Activated CD4-positive, alpha-beta T cell treated with anti-CD3 and anti-CD28 coated beads, Interleukin-2, amount 50 U/mL, for 16 hours (primary cell): ENCODE measurements at places on chromosomes 1 and 21.

GRCh38 chr1:100799954-100800612 is 80.5 kb downstream of the VCAM1 start:
- DNase-seq = no peak

DNA sequence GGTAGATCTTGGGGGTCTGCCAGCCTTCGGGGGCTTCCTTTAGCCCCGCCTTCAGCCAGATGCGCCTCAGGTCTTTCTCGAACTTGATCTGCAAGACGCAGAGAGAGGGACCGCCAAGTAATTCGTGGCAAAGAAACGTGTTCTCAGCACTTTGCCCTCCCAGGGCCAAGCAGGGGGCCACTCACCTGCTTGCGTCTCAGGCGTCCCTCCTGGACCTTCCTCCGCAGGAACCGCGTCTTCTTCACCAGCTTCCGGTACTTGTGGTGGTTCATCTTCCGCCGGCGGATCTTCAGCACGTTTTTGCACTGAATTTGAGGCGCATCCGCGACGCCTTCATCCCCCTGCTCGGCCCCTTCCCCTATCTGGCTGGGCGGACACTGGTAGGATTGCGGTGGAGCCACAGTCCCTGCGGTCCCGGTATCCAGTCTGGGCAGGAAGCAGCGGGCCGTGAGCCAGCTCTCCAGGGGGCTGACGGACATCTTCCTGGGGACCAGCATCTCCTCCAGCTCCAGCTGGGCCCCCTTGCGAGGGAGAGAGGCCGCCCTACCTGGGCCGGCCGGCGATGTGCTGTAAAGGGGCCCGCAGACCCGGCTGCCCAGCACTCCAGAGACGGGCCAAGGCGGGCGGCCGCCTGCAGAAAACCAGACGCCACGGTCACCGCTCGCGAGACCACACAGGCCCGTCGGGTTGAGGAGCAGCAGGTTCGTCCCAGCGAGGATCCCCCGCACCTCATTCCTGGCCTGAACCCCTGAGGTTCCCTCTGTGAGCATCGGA is 1.0 kb downstream of the AURKAIP1 start:
- DNase-seq = no peak

DNA sequence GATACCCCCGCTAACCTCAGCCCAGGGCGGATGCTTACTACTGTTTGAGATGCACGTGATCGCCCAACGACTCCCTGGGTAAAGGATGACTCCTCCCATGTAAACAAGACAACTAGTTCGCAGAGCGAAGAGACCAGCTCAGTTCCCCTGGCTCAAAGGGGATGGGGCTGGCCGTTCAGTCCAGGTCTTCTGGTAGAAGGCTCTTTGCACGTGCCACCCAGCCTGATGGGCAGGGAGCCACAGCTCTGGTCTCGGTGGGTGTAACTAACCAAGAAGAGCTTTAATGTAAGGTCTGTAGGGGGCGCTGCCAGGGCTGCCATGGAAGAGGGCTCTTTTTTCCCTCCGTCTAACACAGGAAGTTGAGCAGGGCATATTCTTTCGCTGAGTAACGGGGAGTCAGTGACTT is 49.4 kb upstream of the PARP1 start:
- peak; percentile 56 for DNase-seq

DNA sequence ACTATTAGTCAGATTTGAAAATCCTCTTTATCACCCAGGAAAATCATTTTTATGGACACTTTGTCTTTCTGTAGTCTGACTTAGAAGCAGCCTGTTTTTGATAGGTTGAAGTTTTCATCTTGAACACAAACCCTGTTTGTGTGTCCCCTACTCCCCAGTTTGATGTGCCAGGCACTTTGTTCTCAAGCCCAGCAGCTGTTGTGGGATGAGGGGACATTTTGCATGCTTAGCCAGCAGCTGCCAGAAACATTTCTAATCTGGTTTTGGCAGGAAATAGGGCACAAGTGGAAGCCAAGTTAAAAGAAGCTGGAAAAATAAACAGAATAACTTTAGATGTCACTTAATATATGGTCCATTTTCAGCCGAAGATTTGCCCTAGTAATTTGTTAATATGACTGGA is 29.9 kb downstream of the ACTN2 start:
- DNase-seq = no peak

- no peak for DNase-seq
These were observed 101.1 kb downstream of the ZP4 start for GRCh38 chr1:237789619-237790018.

DNA sequence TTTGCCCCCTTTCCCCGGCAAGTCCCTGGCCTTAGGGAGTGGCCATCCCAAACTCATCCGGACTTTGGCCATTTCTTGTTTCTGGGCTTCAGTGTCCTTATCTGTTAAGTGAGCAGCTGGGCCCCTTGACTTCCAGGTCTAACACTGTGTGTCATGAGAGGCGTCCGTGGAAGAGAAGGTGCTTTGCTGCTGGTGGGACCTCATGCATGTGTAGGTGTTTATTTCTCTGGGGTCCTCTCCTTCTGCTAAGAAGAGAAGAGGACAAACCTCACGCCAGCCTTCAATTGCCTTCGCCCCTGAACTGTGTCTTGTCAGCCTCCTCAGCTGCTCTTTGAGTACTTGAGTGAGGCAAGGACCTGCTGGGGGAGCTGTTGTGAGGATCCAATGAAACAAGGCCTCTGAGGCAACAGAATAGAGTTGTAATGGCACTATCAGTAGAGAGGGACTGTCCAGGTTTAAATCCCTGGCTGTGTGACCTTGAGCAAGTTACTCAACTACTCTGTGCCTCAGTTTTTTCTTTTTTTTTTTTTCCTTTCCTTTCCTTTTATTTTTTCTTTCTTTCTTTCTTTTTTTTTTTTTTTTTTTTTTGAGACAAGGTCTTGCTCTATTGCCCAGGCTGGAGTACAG is 72.5 kb downstream of the RUNX3 start:
- DNase-seq = no peak

- DNase-seq = no peak
These were observed 189.8 kb upstream of the PLXNA2 start for GRCh38 chr1:208433971-208434370.

- DNase-seq = no peak
These were observed 10.3 kb downstream of the GPR37L1 start for GRCh38 chr1:202133001-202133400.

- peak; percentile 71 for DNase-seq
These were observed 2.5 kb upstream of the LMO4 start for GRCh38 chr1:87325982-87326738.

DNA sequence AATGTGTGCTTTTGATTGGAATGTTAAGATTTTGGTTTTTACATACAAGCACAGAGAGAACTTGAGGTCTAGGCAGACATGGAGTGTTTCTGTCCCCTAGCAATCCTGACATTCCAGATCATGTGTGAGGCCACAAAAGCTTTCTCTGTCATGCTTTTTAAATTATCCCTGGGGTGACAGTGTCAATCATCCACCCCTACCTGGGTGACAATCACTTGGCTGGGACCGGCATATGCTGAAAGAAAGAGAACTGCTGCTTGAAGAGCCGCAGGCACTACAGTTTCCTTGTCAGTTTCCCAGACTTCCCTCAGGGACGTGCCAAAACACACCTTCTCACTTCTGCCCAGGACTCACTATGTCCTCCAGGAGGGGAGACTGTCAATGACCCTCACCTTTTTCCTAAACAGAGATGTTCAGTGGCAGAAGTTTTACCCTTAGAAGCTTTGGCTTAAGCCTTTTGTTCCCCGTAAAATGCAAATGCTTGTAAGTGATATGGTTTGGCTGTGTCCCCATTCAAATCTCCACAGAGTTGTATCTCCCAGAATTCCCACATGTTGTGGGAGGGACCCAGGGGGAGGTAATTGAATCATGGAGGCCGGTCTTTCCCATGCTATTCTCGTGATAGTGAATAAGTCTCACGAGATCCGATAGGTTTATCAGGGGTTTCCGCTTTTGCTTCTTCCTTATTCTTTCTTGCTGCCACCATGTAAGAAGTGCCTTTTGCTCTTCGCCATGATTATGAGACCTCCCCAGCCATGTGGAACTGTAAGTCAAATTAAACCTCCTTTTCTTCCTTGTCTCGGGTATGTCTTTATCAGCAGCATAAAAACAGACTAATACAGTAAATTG is 217.4 kb downstream of the FGGY start:
- DNase-seq = no peak

- DNase-seq = no peak
These were observed 670.2 kb upstream of the CXADR start for GRCh38 chr21:16842696-16843035.

DNA sequence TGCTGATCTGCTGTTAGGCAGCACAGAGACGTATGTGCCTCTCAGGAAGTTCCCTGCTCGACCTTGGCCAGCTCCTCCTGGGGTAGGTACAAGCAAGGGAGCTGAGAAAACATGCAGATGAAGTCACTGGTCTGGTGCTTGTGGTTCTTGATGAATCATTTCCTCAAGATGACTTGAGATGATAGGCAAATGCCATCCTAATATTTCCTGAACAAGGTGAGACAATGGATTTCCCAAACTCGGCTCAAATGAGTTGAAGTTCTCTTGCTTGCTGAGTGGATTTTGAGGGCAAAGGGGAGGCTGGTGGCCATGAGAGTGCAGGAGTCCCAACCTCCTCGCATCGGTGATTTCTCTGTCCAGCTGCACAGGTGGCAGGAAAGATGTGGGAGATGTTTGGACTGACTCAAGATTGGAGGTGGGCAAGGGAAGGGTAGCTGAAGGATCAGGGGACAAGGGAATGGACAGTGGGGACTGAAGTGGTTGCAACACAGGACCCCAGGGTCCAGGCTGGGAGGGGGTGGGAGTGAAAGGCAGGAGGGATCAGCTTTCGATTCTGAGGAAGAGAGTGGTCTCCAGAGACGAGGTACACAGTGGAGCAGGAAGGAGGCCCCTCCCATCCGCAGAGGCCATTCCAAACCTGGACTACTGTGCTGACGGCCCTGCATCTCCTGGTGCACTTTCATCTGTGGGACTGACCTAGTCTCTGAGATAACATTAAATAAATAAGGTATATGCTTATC is 63.9 kb downstream of the CAPN2 start:
- peak; percentile 78 for DNase-seq

GRCh38 chr1:162701286-162701685 is 69.0 kb downstream of the DDR2 start:
- DNase-seq = peak; percentile 46

DNA sequence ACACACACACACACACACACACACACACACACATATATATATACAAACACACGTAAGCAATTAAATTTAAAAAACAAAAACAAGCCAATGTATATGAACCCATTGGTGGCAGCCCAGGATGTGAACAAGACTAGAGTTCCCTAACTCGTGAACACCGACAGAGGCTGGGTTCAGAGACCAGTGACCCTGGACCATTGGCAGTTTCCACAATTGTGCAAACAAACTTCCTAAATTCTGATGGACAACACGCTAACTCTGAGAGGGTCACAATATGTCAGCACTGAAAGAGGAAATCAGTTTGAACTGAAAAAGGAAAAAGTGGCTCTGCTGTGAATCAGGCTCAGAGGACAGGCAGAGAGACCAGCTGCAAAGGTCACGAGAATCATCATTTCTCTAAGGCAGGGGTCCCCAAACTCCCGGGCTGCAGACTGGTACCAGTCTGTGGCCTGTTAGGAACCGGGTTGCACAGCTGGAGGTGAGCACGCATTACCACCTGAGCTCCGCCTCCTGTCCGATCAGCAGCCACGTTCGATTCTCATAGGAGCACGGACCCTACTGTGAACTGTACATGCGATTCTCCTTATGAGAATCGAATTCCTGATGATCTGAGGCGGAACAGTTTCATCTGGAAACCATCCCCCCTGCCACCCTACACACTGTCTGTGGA is 50.5 kb upstream of the ERO1B start:
- DNase-seq = no peak

GRCh38 chr1:225446981-225447615 is 19.3 kb upstream of the LBR start:
- DNase-seq = no peak

- DNase-seq = no peak
These were observed 131.7 kb downstream of the BRINP2 start for GRCh38 chr1:177302357-177303044.

DNA sequence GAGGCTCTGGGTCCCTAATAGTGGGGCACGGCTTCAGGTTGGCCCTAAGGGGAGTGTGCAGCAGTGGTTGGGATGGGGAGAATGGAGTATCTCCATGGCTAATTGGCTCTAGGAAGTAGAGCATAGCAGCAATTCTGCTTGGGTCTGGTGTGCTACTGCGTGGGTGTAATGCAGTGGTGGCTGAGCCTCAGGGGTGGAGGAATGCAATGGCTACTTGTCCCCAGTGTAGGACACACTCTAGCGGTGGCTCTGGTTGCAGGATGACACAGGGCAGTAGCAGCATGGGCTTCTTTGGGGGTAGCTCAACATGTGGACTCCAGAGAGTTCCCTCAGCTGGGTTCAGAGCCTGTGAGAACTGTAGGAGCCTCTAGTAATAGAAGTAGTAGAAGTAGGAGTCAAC is 91.2 kb upstream of the FAM78B start:
- DNase-seq = no peak

GRCh38 chr1:29524285-29525065 is 288.2 kb downstream of the PTPRU start:
- DNase-seq = no peak

DNA sequence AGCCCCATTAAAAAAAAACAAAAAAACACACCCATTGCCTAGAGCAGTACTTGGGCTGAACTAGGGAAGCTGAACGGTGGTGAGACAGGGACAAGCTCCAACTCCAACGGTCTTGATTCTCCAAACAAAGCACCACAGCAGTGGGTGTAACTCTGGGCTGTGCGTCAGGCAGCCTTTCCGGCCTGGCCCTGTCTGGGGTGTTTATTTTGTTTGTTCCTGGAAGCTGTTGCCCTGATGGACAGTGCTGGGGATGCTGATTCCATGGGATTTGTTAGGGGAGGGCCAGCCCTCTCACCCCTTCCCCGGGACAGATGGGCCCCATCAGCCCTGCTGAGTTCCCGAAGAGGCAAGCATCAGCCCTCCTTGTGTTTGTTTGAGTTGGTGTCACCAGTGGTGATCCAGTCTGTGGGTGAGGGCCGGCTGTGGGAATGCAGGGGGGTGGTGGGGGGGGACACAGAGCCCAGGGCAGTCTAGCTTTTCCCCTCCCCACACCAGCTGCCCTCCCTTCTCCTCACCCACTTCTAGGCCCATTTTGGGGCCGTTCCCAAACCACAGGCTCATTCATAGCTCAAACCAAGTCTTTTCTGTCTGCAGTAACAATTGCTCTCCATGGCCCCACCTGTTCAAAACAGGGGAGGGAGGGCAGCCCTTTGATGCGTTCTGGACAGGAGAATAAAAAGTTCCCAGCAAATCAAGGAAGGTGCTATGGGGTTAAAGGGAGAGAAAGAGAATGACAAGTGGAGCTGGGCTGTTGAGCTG is 4.5 kb downstream of the WNT2B start:
- no peak for DNase-seq

DNA sequence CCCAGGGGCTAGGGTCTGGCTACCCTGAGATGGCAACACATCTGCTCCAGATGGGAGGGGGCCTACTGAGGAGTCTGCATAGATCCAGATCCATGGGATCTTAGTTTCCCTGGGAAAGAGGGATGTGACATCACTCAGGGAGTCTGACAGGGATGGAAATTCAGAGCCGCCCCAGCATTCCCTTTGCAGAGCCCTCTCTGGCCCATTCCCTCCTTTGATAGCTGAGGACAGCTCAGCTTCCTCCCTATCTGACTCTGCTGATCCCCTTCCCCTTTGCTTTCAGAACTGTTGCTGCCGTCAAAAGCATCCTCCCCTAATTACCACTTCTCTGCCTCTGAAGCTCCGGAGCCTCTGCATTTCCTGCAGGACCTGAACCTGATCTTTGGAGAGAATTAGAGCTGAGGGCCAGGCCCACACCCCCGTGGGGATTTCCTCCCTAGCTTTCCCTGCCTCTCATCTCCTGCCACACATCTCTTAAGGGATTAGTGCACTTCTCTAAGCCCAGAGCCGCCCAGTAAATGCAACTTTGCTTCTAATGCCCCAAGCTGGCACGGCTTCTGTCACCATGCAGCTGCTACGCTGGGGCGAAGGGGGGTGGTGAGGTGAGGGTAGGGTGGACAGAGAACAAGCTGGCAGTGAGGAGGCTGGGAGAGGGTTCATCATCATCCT is 9.5 kb upstream of the ASCL5 start:
- no peak for DNase-seq
